Fibroblast of skin of left biceps (primary cell): ENCODE measurements at places on chromosomes 1 and 21.

- no peak for DNase-seq
These were observed 56.7 kb downstream of the KCNN3 start for GRCh38 chr1:154813300-154813816.

- DNase-seq = peak; percentile 90
These were observed 29.2 kb downstream of the EPHB2 start for GRCh38 chr1:22739648-22740385.

DNA sequence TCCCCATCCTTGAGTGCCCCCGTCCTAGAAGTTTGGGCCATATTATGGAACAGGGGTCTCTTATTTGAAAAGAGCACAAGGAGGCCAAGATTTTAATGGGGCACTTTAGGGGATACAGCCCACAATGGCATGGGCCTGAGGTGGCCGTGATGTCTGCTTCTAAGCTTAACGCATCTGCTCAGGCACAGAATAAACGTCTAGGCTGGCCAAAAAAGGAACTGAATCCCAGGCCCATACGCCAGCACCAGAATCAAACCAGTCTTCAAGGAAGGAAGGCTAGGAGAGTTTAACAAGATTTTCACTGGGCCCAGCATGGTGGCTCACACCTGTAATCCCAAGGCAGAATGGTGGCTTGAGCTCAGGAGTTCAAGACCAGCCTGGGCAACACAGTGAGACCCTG, 9.2 kb upstream of the SARS1 start:
- no peak for DNase-seq

DNA sequence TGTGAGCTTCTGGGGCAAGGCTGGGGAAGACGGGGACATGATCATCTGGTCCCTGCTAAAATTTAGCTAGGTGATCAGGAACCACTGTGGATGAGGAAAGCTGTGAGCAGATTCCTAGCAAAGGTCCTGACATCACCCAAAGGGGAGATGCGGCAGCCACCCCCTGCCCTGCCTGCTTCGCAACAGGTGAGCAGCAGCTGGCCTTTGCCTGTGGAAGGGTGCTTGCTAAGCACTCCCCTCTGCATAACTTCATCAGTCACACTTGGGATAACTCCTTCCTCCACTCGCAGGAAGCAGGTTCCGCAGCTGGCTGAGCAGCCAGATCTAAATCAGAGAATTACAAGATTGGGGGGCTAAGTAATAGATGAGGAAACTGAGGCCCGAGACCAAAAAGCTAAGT, 51.2 kb downstream of the KCNN3 start:
- DNase-seq = no peak

GRCh38 chr1:54115520-54115919, 37.3 kb downstream of the CDCP2 start:
- no peak for DNase-seq

DNA sequence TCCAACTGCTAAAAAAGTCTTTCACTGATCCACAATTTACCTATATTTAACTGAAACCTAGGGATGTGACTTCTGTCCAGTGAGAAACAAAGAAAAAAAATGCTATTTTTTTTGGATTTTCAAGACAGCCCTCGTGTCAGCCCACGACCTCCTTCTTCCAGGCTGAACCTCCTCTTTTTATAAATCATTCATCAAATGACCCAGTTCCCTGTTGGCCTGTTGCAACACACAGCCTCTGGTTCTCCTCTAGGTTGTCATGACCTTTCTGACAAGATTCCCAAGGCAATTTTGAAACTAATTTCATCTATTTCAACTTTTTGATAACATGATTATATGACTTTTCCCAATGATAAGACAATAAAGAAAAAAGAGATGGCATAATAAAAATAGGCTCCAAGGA, 74.6 kb downstream of the PGBD5 start:
- DNase-seq = no peak

GRCh38 chr1:224539971-224540370, 76.1 kb upstream of the CNIH3 start:
- DNase-seq = no peak

GRCh38 chr1:183105449-183105848, 80.6 kb upstream of the LAMC2 start:
- no peak for DNase-seq
